ENCODE measurements at places on chromosomes 1 and 21.

DNA sequence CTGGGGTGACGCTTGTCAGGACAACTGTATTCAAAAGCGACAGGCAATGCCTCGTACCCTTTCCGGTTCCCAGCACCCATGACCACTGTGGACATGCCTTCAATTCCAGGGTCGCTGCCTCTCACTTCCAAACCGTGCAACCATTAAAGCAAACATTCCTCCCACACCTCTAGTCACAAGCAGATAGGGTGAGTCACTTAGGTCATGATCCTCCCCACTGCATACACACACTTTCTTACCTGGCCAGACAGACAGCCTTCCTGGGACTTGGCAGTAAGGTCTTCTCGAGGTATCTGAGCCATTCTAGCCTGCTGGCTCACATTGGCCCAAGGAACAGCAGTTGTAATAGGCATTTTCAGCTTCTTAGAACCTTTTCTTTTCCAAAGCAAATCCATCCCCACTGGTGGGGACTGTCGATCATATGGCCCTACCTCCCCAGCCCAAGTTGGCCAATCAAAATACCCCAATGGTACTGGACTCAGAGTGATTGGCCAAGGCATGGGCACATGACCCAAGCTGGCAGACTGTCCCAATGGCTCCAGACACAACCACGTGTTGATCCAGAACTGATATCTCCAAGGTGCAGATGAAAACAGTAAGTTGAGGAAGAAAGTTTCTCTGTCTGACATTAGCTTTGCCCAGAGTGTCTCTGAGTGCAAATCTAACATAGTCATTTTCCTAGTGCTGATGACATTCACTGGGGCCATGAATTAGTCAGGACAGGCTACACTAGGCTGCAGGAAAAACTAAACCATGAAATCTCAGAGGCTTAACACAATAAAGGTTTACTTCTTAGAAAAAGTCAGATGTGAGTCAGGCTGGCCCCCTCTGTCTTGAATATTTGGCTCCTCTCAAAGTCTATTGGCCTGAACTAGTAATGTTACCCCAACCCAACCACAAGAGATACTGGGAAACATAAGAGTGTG lies 113.8 kb downstream of the RRAGC start:
- DNase-seq: no peak

DNA sequence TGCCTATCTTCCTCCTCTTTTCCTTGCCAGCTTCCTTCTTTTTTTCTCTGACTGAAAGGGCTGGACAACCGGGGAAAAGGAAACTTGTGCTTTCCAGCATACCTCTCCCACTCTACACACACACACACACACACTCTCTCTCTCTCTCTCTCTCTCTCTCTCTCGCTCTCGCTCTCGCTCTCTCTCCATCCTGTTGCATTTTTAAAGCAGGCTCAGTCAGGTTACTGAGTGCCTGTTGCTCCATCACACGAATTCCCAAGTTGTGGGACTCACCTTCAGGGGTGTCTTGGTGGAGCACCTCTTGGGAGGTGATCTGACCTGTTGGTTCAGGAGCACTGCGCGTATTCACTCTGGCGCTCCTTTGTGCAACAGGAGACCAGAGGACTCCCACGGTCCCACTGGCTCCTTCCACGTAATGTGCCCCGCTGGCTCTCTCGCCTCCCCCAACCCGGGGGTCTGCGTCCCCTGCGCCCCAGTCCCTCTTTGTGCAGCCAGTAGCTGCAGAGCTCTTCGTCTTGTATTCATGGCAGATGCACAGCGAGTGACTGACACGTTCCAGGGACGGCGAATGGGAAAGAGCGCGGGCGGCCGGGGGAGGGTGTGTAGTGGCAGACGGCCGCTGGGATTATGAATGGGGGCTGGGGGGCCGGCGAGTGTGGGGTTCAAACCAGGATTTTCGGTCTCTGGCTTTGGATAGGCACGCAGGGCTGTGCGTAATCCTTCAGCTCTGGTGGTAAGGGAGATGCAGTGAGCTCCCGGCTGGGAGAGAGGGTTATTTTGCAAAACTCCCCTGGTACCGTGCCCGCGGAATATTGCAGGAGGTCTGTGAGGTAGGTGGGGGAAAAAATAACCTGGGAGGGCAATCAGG lies 660 bp upstream of the PDE4B start:
- no peak for DNase-seq

GRCh38 chr1:81453971-81454370 lies 346.8 kb upstream of the ADGRL2 start:
- DNase-seq: no peak

DNA sequence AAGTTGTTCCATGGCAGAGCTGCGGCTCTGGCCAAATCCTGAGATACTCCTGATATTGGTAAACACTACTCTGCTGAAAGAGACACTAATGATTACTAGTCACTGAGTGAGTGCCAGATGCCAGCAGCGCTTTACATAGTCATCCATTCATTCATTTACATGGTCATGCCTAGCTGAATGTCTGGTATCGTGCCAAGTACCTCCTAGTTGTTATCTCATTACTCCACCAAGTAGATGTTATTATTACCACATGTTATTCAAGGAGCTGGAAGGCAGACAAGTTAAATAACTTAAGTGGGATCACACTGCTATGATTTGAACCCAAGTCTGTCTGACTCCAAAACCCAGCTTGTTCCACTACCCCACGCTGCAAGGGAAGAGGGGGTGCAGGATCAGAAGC lies 4.7 kb downstream of the OLFML2B start:
- no peak for DNase-seq

DNA sequence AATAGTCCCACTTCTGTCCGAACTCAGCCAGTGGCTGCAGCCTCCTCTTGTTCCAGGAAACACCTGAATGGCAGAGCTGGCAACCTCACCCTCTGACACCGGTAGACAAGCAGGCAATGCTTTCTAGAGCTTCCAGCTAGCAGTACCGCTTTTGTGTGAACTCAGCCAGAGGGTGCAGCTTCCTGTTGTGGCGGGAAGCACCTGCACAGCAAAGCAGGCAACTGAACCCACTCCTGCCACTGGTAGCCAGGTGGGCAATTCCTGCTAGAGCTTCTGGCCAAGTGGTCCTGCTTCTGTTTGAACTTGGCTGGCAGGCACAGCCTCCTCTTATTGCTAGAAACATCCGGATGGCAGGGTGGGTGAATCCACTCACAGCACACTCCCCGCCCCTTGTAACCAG lies 40.1 kb upstream of the TMPRSS15 start:
- no peak for DNase-seq

DNA sequence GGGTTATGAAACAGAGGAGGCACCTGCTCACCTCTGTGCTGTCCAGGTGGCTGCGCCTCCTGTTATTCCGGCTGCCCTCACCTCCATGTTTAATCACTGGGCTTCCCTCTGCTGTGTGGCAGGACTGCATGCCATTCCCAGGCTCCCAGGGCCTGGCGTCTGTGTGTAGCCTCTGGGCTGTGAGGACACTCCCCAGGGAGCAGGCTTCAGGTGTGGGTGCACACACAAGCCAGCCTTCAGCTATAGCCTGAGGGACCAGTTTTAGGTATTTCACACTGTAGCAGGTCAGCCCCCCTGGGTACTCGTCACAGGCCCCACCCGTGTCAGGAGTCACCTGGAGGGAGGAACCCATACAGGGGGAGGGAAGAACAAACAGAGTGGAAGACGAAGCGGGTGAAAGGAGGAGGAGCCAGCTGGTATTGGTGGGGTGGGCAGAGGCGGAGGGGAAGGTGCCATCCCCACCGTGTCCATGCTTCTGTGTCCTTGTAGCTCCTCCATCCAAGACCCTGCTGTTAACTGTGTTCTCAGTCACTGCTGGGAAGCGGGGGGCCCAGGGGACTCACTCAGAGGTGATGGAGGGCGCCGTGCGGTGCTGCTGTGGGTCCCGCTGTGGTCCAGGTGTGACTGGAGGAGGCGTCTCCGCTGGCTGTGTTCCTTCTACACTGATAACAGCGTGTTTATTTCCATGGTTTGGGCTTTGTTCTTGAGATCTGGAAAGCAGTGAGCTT lies 158.6 kb downstream of the PGBD5 start:
- DNase-seq: no peak

DNA sequence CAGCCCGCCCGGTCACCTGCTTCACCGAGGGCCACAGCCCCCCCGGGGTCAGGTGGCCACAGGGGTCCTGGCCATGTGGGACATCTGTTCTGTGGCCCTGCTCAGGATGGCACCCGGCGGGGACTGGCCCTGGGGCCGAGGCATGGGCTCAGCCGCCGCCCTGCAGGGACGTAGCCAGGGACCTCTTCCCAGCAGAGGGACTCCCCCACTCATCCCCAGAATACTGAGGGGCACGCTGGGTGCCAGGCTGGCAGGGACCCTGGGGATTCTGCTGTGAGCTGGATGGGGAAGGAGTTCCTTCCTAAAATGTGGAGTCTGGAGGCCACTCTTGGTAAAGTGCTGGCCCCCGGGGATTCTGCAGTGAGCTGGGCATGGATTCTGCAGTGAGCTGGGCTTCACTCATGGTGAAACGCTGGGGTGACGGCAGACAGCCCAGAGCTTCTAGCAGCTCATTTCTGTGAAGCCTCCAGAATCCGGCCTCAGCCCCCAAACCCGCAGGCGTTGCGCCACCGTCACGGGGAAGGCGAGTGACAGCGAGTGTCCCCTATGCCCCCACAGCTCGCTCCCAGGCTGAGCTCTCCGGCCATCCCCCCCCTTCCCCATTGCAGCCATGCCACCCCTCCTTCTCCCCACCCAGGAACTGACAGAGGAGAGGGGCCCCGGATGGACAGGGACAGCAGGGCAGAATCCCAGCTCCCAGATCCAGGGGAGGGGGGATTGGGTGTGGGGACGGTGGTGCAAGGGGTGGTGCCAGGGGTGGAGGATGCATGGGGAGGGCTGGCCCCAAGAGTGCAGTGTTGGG lies 1.4 kb downstream of the ITGB2 start:
- peak; percentile 60 for DNase-seq

GRCh38 chr1:84834419-84835064 lies 58.5 kb downstream of the LPAR3 start:
- DNase-seq: no peak

DNA sequence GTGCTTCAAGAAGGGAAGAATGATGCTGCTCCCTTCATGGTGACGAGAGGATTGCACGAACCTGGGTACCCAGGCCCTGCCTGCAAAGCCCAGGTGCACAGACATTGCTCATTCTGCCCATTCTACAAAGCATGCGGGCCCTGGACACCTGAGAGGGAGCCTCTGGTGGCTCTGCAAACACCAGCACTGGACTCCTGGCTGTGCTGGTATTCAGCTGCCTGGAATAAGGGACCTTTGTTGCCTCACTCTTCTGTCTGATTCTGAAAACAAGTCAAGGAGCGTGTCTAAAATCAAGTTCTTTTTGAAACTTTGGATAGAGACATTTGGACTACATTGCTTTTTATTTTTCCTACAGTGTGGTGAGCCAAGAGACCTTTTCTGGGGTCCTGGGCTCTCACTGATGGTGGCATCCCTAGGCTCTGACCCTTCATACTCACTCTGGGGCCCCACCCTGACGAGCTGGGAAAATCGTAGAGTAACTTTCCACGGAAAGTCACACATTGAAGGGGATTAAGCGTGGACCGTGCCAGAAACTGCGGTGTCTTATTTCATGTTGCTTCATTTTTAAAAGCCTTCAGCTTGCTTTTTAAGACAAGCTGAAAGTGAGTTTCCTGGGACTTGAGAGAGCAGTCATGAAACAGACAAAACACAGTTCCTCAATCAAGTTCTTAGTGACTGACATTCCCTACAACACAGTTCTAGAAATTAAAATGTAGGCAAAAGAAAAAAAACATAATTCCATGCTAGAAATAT lies 24.0 kb downstream of the ABCA4 start:
- DNase-seq: no peak

GRCh38 chr1:101605878-101606277 lies 369.1 kb downstream of the S1PR1 start:
- no peak for DNase-seq

DNA sequence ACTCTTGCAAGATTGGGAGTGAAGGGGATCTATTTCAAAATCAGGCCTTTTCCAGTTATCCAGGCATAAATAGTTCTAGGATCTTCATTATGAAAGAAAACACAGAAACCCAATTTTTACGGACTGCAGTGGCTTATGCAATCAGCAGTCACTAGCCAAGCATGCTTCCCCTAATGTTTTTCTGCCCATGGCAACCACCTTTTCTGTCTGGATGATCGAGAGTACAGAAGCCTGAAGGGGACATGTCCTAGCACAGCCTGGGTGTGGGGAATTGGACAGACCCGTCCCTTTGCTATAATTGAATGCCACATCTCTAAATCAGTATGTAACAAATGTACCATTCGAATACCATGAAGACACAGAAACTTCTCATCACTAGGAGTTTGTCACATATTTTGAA lies 29.8 kb upstream of the NCAM2 start:
- no peak for DNase-seq

DNA sequence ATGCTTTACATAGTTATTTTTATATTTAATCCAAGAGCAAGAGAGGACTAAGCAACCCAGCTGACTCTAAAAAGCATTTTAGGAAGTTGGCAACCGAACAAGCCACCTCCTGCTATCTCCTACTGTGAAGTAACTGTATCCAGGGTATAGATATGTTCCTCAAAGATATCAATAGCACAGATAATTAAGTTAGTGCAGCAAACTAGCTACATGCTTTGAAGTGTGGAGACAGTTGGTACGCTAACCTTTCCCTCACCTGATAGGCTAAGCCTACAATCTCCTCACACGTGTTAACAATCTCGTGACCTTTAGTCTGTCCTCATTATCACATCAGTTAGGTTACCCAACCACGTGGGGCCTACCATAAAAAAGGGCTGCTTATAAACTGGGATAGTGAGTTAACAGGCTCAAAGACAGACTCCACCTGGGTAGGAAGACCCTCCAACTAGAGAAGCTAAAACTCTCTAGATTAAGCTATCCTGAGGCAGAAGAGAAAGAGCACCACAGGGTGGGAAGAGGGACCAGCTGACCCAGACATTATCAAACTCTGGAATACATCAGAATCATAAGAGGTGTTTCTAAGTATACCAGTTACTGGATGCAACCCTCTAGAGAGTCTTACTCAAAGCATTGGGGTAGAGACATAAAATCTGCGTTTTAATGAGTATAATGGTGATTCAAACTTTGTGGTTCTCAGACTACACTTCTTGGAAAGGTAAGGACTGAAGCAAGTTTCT lies 340.1 kb upstream of the ESRRG start:
- DNase-seq: no peak

GRCh38 chr1:76006234-76006633 lies 68.3 kb upstream of the ST6GALNAC3 start:
- DNase-seq: no peak

DNA sequence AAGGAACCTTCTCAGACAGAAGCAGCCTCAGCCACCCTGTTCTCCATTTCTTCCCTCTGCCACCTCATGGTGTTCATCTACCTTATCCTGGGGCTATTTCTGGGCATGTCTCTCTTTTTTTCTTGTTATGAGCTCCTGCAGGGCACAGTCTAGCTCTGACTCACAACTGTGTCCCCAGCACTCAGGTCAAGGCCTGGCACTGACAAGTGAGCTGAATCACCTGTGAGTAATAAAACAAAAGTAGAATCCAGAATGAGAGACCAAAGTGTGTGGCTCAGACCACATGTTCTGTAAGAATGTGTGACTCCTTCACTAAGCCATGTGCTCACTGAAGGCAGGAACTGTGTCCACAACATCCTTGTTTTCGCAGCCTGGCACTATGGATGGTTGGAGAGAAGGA lies 23.2 kb downstream of the C1orf94 start:
- DNase-seq: no peak

GRCh38 chr1:206479183-206480125 lies 9.2 kb downstream of the IKBKE start:
- no peak for DNase-seq

GRCh38 chr1:48649880-48650279 lies 126.8 kb downstream of the BEND5 start:
- DNase-seq: no peak
